ENCODE measurements at places on chromosomes 13 and 19.

GRCh38 chr13:78652651-78653050, 6.3 kb downstream of the OBI1 start:
- no peak for DNase-seq

- DNase-seq, result no peak
Measured at GRCh38 chr19:55493645-55494171, 5.5 kb downstream of the SSC5D start.

DNA sequence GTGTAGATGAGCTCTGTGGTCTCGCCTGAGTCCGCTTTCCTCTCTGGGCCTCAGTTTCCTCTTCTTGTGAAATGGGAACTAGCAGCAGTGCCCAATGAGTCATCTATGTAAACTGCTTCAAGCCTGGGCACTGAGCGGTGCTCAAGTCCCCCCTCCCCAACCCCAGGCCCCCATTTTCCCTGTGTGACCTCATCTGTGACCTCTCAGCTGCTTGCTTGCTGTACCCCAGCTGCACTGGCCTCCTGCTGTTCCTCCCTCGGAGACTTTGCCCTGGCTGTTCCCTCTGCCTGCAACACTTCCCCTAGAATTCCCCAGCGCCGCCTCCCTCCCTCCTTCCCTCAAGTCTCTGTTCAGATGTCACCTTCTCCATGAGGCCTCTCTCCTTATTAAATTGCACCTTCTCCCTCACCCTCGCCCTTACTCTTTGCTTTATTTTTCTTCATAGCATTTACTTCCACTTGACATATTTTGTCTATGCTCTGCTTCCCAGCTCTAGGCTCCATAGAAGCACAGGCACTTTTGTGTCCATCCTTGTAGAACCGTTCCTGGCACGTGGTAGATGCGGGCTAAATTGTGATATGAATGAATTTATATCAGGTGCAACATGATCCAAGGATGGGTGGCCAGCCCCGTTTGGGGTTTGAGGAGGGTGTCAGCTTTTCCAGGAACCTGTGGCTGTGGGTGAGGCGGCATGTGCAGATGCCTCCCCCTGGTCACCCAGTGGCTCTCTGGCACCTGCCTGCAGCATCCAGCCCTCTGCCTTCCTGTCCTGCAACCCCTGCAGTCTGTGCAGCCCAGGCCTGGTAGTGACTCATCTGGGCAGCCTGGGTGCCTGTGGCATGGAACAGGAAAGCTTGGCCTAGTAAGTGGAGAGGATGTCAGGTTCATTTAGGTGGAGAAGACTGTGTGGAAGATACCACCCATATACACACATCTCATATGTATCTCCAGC, 26.3 kb downstream of the SIPA1L3 start:
- no peak for DNase-seq

- no peak for DNase-seq
Measured at GRCh38 chr19:5142725-5143097, 173.8 kb downstream of the KDM4B start.

- DNase-seq, result no peak
Measured at GRCh38 chr19:36527873-36528193, 238 bp downstream of the ZNF260 start.

DNA sequence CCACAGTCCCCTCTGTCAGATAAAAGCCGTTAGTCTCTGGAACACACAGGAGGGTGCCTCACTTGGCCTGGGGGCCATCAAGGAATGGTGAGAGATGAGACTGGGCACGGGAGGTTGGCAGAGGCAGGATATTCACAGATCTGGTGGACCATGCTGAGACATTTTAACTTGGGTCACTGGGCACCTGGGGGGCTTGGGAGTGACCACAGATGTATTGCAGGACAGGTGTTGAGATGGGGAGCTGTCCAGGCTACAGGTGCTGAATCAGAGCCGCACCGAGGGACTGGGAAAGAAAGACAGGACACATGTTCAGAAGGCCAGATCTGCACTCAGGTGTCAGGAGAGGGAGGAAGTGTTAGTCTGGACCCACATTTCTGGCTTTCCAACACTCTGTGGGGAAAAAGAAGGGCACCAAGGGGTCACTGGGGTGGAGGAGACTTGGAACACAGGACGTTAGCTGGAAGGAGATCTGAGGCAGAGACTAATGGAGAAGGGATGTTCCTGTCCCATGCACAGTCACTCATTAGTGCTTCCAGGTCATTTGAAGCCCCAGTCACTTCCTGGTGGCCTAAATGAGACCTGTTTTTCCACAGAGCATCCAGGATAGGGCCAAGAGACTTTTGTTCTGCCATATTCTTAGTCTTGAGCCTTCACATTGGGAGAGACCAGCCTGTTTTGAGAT, 56.1 kb downstream of the CHST8 start:
- DNase-seq, result no peak

GRCh38 chr13:113973218-113974164, at the start of gene C13orf46:
TSS of gene C13orf46 (minus strand) at chr13:113974076. CDS start at chr13:113973997, 79 bp downstream.
- no peak for DNase-seq

DNA sequence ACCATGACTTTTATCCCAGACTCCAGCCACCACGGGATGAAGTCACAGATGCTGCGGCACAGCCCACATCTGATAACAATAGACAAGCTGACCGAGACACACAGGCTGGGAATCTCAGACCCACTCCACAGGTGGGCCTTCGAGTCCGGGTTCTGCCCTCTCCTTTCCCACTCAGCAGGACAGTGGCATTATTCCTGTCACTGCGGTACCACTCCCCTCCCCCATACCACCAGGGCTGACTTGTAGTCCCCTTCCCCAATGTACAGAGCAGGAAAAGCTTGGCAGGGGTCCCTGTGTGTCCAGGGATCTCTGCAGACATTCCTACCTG, 179 bp upstream of the AMER2 start:
- DNase-seq, result no peak

DNA sequence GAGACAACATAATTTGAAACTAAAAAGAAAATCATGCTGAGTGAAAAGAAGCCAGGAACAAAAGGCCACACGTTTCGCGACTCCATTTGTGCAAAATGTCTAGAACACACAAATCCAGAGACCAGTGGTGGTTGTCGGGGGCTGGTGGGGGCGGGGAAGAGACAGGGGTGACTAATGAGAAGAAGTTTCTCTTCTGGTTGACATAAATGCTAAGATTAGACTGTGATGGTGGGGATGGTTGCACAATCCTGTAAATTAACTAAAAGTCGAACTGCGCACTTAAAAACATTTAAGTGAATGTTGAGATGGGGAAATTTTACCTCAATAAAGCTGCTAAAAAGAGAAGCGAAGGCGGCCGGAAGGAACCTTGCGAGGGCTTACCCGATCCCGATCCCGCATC, 7.1 kb downstream of the AKAP8 start:
- no peak for DNase-seq

DNA sequence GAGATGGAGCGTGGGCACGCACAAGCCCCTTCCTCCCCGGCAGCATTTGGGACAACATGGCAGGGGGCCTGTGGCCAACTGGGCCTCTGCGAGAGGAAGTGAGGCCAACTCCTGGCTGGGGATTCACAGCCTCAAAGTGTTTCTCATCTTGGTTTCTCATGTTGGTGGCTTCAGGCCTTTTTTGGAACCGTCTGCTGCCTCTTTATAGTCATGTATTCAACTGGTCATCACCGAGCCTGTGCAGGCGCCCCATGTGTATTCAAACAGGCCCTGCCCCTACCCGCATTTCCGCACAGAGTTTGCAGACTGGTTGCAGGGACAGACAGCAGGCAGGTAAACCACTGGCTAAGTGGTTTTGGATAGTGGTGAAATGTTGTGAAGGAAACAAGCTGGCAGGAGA, 17.3 kb upstream of the RELB start:
- no peak for DNase-seq

- DNase-seq, result no peak
Measured at GRCh38 chr13:50527612-50528509, 315.6 kb downstream of the DLEU7 start.

DNA sequence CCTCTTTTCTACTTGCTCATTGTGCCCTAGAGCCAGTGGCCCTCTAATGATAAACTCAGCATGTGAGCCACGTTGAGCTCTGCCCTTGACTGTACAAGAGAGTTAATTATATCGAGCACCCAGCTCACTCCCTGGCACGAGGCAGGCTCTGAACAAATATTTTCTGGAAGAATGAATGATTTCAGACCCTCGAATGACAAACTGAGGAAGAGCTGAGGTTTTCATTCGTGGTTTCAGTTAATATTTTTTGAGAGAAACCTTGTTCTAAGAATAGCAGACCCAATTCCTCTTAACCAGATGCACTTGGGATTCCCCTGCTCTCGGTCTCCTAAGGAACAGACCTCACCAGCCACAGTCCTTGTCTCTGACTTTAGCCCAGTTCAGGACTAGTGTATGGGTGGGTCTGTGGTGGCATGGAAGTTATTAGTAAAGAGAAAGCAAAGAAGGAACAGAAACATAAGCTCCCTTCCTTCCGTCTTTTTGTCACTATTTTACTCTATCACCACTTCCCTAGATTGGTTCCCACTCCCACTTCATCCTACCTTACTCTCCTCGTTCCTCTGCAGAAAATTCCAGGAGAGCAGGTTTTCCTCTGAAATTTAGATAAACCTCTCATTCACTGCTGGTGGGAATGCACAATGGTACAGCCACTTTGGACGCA, 22.1 kb upstream of the WDFY2 start:
- DNase-seq, result no peak

- DNase-seq, result no peak
Measured at GRCh38 chr19:5697890-5698634, 8.0 kb downstream of the RPL36 start.

GRCh38 chr19:45477713-45478453, 10.1 kb downstream of the FOSB start:
- no peak for DNase-seq

DNA sequence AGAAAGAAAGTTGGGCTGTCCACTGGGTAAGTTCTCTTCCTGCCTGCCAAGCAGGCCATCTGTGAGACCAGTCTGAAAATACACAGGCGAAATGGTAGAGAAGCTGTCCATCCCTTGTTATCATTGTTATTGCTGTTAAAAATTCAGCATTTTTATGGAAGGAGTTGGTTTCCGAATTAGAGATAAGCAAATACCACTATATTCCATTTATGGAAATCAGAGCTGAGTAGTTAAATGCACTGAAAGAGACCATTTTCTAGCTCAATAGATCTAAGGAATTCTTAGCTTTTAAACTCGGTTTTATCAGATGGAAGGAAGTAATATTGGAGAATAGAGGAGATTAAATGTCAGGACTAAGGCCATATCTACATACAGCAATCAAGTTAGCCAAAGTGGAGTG, 40.7 kb downstream of the MZT1 start:
- no peak for DNase-seq

DNA sequence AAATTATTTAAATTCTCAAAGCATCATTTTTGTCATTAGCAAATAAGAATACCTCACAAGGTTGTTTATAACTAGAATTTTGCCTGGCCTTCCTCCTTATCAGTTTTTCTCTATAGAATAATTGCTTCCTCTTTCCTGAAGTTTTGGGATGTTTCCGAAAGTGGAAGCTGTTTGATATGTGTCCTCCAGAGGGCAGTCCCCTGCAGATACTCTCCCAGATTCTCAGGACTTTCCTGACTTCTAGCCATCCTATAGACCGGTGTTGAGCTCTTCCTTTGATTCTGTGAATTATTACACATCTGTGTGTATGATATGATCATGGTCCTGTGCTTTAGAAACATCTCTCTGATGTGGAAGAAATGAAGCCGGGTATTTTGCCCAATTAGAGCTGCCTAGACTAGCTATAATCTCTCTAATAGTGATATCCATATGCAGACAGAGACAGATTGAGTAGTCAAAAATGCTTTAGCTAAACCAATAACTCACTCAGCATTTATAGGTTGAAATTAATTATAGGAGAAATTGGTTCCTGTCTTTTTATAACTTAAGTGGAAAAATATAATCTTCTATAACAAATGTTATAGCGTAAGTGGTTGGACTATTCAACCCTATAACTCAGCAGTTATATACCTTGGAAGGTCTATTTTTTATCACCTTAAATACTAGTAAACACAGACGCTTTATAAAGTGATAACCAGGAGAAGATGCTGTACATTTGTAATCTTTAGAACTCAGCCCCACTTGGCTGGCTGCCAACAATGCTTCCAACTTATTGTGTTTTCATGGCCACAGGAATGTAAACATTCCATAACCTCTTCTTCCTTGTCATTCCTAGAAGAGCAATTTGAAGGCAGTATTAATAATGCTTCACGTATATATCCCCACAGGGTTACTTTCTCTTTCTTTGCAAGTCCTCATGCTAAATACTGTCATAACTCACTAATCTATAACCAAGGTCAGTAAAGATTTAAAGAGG, 201.0 kb upstream of the RXFP2 start:
- DNase-seq, result no peak

DNA sequence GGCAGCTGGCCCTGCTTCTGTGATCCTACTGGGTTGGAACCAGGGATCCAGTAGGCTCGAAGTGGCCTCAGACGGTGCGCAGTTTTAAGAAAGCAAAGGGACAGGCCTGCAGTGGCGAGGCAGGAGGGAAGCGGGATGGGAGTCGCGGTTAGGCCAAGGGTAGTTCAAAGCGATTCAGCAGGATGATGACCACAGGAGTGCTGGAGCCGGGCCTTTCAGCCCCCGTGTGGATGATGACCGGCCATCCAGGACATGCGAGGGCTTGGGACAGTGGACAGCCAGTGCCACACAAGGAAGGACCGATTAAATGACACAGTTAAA, 854 bp downstream of the RNASEH2B start:
- DNase-seq, result no peak

Data from Panc1 (cell line).